ENCODE measurements at places on chromosomes 1 and 21. TPM values are rescaled to one million over a fixed set of nuclear protein-coding genes. Genes with fewer than 3 reads are reported as not detected.

DNA sequence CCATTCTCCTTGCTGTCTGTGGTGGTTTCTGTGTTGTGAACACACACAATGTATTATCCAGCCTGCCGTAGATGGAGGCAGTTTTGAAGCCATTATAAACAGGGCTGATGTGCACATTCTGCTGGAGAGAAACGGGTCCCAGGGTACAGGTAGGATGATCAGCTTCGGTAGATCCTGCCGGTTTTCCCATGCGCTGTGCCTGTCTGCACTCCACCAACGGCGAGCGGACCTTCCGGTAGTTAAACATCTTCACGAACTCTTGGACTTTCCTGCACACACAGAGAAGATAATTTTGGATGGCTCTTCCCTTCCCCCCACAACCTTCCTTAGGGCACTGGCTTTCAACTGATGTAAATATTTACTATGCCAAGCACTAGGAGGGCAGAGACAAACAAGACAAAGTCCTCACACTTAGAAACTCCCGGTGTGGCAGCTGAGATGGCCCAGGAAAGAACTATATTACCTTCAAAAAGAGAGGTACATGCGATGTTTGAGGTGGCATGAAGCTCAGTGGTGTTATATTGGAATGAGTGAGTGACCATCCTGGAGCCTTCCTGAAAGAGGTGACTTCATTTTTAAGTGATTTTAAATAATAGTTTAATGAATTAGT lies 41.7 kb downstream of the ALPL start:
- no peak overlapping the region for H3K27ac ChIP-seq
- H3K4me1 ChIP-seq: no peaks in the 10 kb centered on the region
- H3K4me3 ChIP-seq: no peak overlapping the region
- no peaks in the 10 kb centered on the region for H3K27me3 ChIP-seq
- H3K36me3 ChIP-seq: no peaks in the 10 kb centered on the region
- DNase-seq: no peak

DNA sequence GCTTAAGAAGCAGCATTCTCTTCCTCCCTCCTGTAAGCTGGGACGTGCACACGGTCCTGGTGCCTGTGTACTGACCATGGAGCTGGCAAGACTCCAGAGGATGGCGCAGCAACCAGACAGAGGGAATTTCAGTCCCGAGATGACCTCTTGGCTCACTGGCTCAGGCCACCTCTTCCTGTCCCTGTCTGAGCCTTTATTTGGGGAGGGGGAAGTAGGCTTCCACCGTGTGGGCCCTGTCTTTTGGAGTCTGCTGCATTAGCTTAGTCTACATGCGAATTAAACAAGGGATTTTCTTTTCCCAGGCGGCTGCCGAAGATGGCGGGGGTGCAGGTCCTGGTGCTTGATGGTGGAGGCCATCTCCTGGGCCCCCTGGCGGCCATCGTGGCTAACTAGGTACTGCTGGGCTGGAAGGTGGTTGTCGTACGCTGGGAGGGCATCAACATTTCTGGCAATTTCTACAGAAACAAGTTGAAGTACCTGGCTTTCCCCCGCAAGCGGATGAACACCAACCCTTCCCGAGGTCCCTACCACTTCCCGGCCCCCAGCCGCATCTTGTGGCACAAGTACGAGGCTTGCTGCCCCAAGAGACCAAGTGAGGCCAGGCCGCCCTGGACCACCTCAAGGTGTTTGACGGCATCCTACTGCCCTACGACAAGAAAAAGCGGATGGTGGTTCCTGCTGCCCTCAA lies 10.2 kb downstream of the IL24 start:
- H3K36me3 ChIP-seq: peaks cover 59% of the 10 kb centered on the region
- no peaks in the 10 kb centered on the region for H3K27me3 ChIP-seq
- H3K4me1 ChIP-seq: peaks cover 78% of the 10 kb centered on the region
- no peak overlapping the region for H3K4me3 ChIP-seq

- peaks cover 5% of the 10 kb centered on the region for H3K4me1 ChIP-seq
- H3K36me3 ChIP-seq: no peaks in the 10 kb centered on the region
- H3K4me3 ChIP-seq: no peak overlapping the region
Measured at GRCh38 chr1:46526691-46527291, 24.7 kb downstream of the KNCN start.

GRCh38 chr1:21693732-21694131 lies 24.6 kb upstream of the RAP1GAP start:
- H3K4me3 ChIP-seq: no peak overlapping the region
- DNase-seq: no peak
- H3K36me3 ChIP-seq: peaks cover 53% of the 10 kb centered on the region

DNA sequence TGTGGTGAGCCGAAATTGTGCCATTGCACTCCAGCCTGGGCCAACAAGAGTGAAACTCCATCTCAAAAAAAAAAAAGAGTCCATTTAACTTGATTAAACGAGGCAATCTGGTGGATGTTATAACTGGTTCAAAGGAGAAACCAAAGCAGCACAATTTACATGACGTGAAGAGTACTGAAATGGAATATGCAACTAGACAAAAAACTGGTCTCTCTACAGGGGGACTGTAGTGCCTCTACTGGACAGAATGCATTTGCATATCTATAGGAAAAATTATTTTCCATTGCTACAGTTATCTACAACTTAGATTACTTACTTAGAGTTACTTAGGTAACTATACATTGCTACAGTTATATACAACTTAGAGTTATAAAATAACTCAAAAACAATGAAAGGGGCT lies 2.7 kb upstream of the CAPN2 start:
- no peak for DNase-seq
- H3K4me3 ChIP-seq: no peak overlapping the region
- no peak overlapping the region for H3K27ac ChIP-seq
- H3K36me3 ChIP-seq: no peaks in the 10 kb centered on the region
- H3K27me3 ChIP-seq: no peaks in the 10 kb centered on the region
- peaks cover 34% of the 10 kb centered on the region for H3K4me1 ChIP-seq

GRCh38 chr1:31532173-31532572 lies 44.1 kb upstream of the TINAGL1 start:
- no peaks in the 10 kb centered on the region for H3K27me3 ChIP-seq
- H3K4me1 ChIP-seq: peaks cover 4% of the 10 kb centered on the region
- H3K4me3 ChIP-seq: no peak overlapping the region
- no peaks in the 10 kb centered on the region for H3K36me3 ChIP-seq
- no peak for DNase-seq

DNA sequence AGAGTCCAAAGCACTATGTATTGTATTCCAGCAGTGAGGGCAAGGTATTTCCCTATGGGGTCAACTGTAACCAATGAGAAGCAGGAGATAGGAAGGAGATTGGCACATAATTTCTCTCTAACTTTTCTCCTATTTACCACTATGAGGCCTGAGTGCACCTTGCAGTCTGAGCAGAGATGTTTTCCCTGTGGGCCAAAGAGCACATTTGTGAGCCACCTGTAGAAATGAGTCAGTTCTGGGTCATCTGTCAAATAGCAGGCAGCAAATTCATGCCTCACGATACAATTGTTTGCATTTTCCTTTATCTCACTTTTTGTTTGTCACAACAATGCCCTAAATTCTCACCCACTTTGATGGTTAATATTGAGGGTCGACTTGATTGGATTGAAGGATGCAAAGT lies 547.2 kb upstream of the NCAM2 start:
- no peak overlapping the region for H3K4me3 ChIP-seq
- H3K36me3 ChIP-seq: no peaks in the 10 kb centered on the region
- DNase-seq: no peak
- no peaks in the 10 kb centered on the region for H3K4me1 ChIP-seq
- H3K27ac ChIP-seq: no peak overlapping the region

GRCh38 chr1:186155594-186155993 lies 219.5 kb downstream of the TPR start:
- H3K4me3 ChIP-seq: no peak overlapping the region
- no peaks in the 10 kb centered on the region for H3K27me3 ChIP-seq
- H3K27ac ChIP-seq: no peak overlapping the region
- no peak for DNase-seq
- no peaks in the 10 kb centered on the region for H3K36me3 ChIP-seq
- H3K4me1 ChIP-seq: no peaks in the 10 kb centered on the region

- H3K4me1 ChIP-seq: no peaks in the 10 kb centered on the region
- DNase-seq: no peak
- no peaks in the 10 kb centered on the region for H3K27me3 ChIP-seq
- H3K4me3 ChIP-seq: no peak overlapping the region
Measured at GRCh38 chr21:33510826-33511225, 19.3 kb upstream of the DNAJC28 start.

DNA sequence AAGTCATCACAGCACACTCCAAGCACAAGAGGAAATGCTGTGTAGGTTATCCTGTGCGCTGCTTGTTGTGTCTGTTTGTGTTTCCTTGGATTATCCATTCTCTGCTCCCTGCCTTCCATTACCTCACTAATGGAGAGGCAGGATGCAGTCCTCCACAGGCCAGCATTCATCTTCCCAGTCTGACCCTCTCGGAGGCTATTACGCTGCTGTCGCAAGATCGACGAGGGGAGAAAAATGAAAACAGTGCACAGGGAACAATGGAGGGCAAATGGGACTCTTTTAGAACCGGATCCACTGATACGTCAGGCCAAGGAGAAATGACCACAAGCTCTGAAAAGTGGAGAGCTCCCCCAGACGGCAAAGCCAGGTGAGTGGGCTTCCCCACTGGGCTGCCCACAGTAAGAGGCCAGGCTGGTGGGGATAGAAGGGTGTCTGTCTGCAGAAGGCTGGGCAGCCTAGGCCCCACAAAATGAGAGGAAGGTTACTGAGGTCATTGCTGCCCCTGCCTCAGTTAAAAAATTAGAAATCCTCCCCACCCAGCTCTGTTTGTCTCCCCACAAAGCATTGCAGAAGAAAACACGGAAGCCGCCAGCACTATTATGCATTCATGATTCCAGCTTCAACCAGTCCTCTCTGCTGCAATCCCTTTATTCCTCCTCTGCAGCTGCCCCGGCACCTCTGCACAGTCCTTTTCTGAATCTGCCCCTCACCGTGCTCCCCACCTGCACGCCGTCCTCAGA lies 21.7 kb downstream of the LRRN2 start:
- no peak for DNase-seq
- H3K4me1 ChIP-seq: no peaks in the 10 kb centered on the region
- H3K36me3 ChIP-seq: no peaks in the 10 kb centered on the region
- H3K27ac ChIP-seq: no peak overlapping the region

Gene SLAMF9
- total RNA-seq: not detected

DNA sequence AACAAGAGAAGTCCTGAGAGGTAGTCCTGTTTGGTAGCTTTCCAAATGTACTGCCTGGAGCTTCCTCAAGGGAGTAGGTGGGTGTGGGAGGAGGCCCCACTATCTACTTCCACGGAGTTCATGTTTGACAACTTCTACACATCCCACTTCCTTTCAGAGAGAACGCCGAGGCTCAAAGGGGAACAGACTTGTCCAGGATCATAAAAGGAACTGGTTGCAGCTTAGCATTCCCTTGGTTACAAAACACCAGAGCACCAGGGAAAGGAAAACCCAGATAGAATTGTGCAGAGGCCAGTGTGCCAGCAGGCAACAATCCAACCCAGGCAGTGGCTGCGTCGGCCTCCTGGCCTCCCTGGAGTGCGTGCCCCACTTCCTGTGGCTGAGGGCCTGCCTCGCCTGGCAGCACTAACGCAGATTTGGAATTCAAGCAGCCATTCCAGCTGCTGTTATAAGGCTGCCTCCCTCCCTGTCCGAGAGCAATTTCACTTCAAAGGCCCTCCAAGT lies 4.2 kb upstream of the RAP1GAP start:
- H3K4me1 ChIP-seq: peaks cover 12% of the 10 kb centered on the region
- no peak overlapping the region for H3K27ac ChIP-seq
- no peak overlapping the region for H3K4me3 ChIP-seq
- no peak for DNase-seq
- H3K27me3 ChIP-seq: no peaks in the 10 kb centered on the region
- H3K36me3 ChIP-seq: no peaks in the 10 kb centered on the region

DNA sequence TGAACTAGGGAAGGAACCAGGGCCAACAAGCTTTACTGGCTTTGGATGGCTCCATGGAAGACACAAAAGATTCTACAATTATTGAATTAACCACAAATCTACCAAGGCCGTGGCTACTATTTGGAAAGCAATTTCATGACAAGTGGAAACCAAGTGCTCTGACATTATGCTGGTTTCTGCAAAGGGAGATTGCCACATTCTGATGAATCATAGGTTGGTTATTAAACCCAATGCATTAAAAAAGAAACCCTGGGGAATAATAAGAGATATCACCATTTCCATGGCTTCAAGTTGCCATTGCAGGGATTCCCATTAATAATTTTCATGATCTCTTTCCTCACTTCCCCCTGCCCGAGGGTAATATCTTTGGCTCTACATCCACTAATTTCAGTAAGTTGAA lies 359.2 kb upstream of the NCAM2 start:
- DNase-seq: no peak
- no peaks in the 10 kb centered on the region for H3K36me3 ChIP-seq
- no peaks in the 10 kb centered on the region for H3K4me1 ChIP-seq
- no peak overlapping the region for H3K27ac ChIP-seq
- no peak overlapping the region for H3K4me3 ChIP-seq

Gene CELA2A
- not detected for total RNA-seq

Gene CNR2
- not detected for total RNA-seq

Gene CD1E
- total RNA-seq: not detected

GRCh38 chr1:74853756-74854155 lies 120.8 kb downstream of the TYW3 start:
- no peak overlapping the region for H3K27ac ChIP-seq
- no peak for DNase-seq
- H3K27me3 ChIP-seq: no peaks in the 10 kb centered on the region
- no peak overlapping the region for H3K4me3 ChIP-seq

DNA sequence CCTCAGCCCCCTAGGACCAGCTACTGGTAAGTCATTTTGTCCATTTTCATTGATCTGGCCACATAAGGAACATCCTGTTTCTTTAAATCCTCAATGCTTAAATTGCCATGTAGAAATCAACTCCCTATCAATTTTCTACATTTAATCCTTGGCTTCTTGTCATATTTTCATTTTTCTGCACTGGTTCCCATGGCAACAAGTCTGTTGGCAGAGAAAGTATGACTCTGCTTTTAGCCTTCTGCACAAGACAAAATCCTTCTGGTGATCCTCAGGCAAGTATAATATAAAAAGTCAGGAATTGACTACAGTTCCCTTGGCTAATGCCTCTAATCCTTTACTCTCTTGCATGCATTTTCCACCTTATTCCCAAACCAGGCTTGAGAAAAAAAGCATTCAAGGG lies 65.0 kb downstream of the LRRC40 start:
- H3K4me1 ChIP-seq: no peaks in the 10 kb centered on the region
- DNase-seq: no peak
- no peaks in the 10 kb centered on the region for H3K36me3 ChIP-seq
- H3K4me3 ChIP-seq: no peak overlapping the region
- no peaks in the 10 kb centered on the region for H3K27me3 ChIP-seq

Gene RPTN
- not detected for total RNA-seq

GRCh38 chr1:232463225-232463624 lies 166.7 kb downstream of the SIPA1L2 start:
- H3K36me3 ChIP-seq: no peaks in the 10 kb centered on the region
- DNase-seq: no peak
- no peak overlapping the region for H3K4me3 ChIP-seq
- H3K27ac ChIP-seq: no peak overlapping the region
- H3K27me3 ChIP-seq: no peaks in the 10 kb centered on the region

DNA sequence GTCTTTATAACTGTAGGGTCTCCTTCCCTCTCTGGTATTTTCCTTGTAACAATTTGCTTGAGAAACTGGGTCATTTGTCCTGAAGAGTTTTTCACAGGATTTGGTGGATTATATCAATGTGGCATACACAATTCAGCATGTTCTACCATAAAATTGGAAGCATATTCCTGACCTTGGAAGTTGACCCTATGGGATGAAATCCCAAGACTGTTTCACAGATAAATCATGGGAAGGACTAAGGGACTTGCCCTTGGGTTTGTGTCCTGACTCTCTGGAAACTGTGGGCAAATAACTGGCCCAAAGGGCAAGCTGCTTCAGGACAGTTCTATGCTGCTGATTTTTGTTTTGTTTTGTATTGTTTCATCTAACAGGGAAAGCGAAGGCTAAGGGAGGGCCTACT lies 255.6 kb downstream of the TM2D1 start:
- H3K27me3 ChIP-seq: no peaks in the 10 kb centered on the region
- no peak for DNase-seq
- no peak overlapping the region for H3K27ac ChIP-seq
- no peaks in the 10 kb centered on the region for H3K36me3 ChIP-seq
- no peaks in the 10 kb centered on the region for H3K4me1 ChIP-seq

Gene BTBD19
- total RNA-seq: 16.8 TPM

Data from CD4-positive, alpha-beta memory T cell (primary cell).